ENCODE measurements at places on chromosomes 2 and 18. TPM values are rescaled to one million over a fixed set of nuclear protein-coding genes. Genes with fewer than 3 reads are reported as not detected.

DNA sequence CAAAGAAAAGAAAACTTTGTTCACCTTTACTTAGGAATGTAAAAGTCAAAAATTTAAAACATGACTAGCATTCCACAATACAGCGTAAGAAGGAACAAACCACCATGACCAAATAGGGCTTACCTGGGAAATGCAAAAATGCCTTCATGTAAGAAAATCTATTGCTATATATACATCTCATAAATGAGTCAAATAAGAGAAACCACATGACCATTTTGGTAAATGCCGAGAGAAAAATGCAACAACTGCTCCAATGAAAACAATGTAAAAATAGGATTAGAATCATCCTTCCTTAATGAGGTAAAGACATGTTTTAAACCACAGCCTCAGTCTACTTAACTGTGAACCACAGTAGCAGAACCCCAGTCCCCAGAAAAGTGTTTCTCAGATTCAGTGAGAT is 49.4 kb downstream of the TGOLN2 start:
- DNase-seq = peak; percentile 49

The GCG gene
- total RNA-seq = not detected

The ZSWIM2 gene
- total RNA-seq = not detected

DNA sequence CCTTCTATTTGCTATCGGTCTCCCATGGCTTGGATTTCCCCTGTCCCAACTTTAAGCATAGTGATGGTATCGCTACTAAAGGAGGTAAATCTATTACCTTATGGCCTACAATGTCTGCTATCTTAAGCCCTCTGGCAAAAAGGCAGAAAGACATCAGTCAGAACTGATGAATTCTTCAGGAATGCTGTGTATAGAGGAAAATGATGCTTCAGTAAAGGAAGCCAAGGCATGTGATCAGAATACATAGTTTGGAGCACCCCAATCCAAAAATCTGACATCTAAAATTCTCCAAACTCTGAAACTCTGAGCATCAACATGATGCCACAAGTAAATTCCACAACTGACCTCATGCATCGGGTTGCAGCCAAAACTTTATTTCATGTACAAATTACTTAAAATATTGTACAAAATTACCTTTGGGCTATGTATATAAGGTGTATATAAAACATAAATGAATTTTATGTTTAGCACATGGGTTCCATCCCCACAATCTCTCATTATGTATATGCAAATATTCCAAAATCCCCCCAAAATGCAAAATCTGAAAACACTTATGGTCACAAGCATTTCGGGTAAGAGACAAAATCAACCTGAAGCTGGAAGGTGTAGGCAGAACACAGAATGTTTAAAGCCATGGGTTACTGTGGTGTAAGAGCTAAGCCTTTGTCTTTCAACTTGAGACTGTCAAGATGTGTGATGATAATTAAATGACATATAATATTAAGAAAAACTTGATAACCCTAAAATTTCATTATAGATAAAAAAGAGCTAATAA is 66.2 kb downstream of the CUL3 start:
- no peak for DNase-seq
